Stimulated activated naive CD8-positive, alpha-beta T cell treated with anti-CD3 and anti-CD28 coated beads, Interleukin-15, Interleukin-2, amounts not matched to agents 100 U/mL and 50 U/mL, for 24 hours (primary cell): ENCODE measurements at places on chromosomes 5 and 9.

DNA sequence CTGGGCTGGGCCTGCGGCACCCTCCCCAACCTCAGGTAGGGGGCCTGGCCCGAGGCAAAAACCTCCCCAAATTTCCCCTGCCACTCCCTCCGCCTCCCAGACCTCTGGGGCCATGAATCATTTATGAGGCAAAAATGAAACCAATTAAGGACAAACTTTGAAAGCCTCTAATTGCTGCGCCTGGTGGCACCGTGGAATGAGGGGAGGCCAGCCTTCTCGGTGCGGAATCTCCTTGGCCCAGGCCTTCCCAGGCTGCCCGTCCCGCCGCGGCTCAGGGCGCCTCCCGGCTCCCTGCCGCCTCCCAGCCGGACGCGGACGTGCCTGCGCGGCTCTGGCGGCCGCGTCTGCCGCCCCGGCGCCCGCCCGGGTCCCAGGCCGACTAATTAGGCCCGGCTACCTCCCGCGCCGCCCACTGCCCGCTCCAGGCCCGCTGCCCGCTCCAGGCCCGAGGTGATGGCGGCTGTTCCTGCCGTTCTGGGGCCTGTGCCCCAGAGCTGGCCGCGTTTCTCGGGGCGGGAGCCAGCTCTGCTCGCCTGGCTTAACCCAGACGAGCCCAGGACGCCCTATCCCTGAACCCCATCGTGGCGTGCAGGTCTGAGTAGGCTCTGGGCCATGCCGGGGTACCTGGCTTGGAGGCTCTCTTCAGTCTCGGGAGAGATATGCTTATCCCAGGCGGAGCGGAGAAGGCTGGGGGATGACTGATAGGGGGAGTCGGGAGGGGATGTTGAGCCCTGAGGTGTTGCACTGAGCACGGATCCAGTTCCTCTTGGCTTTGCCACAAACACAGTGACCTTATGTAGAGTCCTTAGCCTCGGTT lies 20.1 kb downstream of the CXXC5 start:
- DNase-seq, result peak; percentile 54

DNA sequence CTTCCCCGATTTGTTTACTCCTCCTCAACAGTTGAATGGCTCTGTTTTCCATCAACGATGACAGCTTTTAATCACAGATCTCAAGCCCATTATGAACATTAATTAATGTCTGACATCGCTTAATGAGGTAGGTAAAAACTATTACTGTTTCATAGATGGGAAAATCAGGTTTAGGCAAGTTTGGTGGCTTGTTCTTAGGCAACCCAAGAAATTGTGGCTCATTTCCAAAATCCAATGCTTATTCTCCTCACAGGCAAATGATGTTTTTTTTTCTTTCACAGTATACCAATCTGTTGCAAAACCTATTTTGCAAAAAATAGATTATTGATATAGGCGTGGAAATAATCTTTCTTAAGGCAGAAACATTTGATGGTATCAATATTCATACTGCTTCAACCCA lies 70.8 kb upstream of the CHD1 start:
- DNase-seq, result no peak

DNA sequence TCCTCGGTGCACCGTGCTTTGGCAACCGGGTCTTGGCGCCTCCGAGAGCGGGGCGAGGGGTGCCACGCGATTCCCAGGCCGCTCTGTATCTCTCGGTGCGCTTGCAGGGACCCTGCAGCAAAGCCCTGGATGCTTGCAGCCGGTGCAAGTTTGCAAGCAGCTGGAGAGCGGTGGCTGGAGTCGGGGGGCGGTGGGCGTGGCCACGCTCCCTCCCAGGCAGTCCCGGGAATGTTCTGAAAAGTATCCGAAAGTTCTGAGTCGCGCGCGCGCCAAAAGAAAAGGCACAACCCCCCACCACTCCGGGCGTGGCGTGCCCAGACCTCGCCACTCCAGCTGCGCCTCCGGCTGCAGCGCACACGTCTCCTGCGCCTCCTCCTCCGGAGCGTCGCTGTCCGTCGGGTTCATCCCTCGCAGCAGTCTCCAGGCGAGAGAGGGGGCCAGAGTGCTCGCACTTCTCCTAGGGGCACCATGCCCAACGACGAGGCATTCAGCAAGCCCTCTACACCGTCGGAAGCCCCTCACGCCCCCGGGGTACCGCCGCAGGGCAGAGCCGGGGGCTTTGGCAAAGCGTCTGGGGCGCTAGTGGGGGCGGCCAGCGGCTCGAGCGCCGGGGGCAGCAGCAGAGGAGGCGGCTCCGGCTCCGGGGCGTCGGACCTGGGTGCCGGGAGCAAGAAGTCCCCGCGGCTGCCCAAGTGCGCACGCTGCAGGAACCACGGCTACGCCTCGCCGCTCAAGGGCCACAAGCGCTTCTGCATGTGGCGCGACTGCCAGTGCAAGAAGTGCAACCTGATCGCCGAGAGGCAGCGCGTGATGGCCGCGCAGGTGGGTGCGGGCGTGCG lies at the start of gene DMRT1:
TSS of gene DMRT1 (plus strand) at position 327 of the 839 bp plus-strand sequence. CDS start at position 469, 142 bp downstream.
- no peak for DNase-seq

DNA sequence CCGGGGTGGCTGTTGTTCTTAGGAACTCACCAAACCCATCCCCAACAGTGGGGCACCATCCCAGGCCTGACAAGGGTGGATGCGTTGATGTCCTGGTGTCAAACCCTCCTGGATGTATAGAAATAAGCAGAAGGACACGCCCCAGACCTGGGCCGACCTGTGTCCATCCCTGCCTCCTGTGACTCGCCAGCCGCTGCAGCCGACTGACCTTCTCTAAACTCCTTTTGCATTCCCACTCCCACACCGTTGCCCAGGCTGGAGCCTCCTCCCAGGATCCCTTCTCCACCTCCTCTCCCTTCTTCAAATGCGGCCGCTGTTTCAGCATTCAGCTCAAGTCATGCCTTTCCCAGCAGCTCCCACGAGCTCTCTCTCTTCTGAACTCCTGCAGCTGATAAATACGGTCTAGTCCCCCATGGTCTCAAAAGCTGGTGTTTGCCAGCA lies 213.2 kb upstream of the IER5L start:
- no peak for DNase-seq

DNA sequence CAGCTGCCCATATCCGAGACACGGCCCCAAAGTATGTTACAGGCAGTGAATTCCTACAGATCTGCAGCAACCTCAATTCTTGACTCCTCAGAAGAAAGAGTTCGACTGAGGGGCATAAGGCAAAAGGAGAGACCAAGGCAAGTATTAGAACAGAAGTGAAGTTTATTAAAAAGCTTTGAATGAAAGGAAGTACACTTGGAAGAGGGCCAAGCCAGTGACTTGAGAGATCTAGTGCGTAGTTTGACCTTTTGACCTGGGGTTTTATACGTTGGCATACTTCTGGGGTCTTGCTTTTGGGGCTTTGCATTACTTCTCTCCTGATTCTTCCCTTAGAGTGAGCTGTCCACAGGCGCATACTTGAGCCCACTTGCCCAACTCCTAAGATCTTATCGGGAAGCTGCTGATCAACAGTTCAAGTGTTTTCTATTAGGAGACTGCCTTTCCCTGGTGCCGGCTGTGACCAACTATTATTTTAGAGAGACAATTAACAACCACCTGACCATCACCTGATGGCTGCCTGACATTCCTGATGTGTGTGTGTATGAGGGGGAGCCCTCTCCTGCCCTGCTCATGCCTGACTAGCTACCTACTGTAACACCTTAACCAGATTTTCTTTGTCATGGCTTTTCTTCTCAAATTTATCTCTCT lies 1.5 kb upstream of the DEPDC1B start:
- DNase-seq, result no peak

GRCh38 chr9:34375901-34376595 lies 650 bp downstream of the MYORG start:
- DNase-seq, result peak; percentile 61

DNA sequence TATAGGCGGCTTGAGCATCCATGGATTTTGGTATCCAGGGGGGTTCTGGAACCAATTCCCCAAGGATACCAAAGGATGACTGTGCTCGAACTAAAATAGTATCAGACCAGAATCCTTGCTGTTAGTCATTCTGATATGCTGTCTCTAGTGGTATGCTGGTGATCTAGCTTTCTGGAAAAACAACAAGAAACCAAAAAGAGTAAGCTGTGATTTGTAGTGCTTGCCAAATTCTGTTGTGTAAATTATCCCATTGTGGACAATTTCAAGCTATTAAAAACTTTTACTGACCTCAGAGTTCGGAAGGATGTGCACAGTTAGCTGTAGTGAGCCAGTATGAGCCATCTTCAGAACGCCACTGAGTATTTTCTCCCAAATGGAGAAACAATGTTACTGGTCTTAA lies 99.0 kb upstream of the FBN2 start:
- DNase-seq, result no peak

GRCh38 chr5:132787076-132787475 lies 10.0 kb upstream of the SEPTIN8 start:
- no peak for DNase-seq

DNA sequence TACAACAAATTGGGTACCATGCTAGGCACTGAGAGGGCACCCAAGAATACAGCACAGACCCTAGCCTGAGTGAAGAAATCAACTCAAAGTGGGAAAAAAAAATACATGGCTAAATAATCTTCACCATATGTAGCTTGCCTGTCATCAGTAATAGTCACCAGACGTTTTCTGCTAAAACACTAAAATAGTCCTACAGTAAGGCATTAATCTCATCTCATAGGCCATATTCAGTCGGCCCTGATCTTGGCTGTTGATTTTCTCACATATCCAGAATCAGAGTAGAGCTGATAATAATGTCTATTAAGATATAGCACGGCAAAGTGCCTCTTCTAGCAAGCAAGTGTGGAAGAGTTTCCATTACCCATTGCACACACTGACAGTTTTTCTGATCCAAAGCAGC lies 322.1 kb upstream of the SLC30A5 start:
- no peak for DNase-seq
